ENCODE measurements at places on chromosomes 1 and 21.

DNA sequence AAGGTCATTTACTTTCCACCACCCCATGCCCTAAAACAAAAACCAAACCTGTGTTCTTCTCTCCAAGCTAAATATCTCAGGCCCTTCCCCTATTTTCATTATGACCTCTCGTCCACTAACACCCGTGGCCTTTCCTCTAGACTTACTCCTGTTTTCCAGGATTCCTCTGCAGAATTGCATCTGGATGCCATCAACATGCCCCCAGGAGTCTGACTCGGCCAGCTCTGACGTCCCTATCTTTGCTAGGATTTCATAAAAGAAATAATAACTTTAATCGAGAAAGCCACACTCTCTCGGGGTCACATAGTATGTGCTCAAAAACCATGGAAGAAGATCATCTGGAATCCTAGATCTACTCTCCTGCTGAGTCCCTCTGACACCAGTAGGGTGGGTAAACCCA lies 13.5 kb downstream of the FAM89A start:
- no peak for DNase-seq

DNA sequence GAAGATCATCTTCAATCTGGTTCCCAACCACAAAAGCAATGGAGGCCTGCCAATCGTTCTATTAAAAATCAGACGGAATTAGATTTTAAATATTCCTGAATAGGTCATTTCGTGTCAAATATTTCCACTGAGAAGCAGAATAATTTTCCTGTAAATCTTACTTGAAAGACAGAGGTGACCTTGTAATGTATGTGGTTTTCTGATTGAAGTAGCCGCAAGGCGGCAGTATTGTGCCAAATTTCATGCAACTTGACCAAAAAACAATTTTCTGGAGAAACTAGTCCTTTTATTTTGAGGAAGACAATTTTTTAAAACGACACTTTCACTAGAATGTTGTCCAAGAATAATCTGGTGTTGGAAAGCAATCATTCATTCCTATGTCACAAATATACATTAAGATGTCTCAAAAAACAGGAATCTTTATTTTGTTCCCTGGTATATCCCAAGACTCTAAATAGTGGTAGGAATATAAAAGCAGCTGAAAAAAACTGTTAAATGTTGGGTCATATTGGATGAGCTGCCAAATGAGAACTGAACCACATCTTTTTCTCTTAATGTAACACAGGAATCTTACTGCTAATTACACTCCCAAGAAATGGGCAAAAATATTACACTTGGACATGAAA lies 33.6 kb downstream of the SPAG17 start:
- DNase-seq: peak; percentile 77

- DNase-seq: no peak
These were observed 199.5 kb downstream of the AJAP1 start for GRCh38 chr1:4853904-4854303.

DNA sequence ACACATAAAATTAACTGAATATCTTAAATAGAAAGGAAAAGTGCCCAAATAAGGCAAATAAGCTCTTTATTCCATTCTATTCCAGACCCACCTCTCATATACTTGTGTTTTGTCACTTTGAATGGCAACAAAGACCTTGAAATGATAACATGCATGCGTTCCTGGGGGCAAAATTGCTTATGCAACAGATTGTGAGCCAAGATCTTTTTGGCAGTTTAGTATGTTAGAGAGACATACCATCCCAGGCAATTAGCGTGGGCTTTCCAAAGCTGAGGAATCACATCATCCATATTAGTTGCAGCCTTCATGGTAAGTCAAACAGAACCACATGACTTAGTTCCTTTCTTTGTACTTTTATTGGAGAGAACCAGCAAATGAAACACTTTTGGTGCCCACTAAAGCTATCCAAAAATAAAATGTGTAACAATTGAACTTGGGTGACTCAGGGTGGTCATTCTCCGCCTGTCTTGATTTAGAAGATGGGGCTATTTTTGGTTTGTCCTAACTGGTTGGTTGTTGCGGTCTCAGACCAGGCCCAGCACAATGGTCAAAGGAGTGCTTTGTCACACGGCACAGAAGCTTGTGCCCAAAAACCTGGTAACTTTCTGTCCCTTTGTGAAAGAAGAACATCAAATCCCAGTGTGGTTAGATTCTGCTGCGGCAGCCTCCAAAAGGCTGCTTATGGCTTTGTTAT lies 68.7 kb upstream of the ATF3 start:
- no peak for DNase-seq

GRCh38 chr1:25050165-25050564 lies 120.1 kb upstream of the RUNX3 start:
- no peak for DNase-seq

DNA sequence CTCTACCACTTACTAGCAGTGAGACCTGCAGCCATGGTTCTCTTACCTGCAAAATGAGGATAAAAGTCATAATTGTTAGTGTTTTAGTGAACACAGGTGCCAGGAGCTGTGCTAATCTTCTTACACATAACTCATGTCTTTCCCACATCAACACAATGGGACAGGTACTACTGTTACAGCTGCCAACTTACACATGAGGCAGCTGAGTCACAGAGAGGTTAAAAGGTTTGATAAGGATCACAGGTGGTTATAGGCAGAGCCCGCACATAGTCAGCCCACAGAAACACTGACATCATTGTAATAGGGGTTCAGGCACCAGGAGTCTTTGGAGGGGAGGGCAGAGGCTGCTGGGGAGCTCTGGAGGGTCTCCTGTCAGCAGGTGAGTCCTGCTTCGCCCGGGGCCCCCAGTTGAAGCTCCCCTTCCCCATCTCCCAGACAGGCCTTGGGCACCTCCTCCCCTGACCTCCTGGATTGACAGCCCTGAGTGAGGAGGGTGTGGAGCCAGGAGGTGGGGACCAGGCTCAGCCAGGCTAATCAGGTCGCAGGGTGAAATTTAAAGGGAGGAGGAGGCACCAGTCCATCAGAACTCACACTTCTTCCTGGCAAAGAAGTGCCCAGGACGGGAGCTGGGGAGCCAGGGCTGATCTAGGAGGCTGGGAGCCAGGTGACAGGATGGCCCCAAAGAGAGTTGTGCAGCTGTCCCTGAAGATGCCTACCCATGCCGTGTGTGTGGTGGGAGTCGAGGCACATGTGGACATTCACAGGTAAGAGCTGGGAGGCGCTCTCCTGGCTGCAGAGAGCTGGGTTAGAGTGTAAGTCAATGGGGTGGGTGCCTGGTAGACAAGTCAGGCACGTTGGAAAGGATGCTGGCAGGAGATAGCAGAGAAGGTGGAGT lies at the start of gene PADI1:
Gene PADI1 (plus strand): TSS at position 583 of the 895 bp plus-strand sequence. CDS start 90 bp downstream, at position 673.
- DNase-seq: no peak

- no peak for DNase-seq
These were observed 4.1 kb downstream of the CCDC27 start for GRCh38 chr1:3756394-3756793.

DNA sequence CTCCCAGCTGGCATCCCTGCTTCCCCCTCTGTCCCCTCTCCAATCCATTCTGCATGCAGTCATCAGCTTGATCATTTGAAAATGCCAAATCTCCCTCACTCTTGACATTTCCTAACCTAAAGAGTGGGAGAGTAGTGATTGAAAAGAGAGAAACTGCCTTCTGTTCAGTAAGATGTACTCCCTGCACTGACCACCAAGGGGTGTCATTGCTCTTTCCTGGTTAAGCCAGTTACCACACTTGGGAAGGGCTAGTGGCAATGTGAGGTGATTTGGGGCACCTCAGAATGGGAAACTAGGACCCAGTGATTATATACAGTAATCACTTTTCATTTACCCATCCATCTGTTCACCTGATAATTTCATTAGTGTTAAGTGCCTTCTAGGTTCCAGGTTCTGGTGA lies 6.9 kb upstream of the TMEM269 start:
- peak; percentile 76 for DNase-seq

Measured in hematopoietic multipotent progenitor cell treated with erythropoietin and hydrocortisone succinate and interleukin-3 and kit ligand, for 4 days (in vitro differentiated cells).